Prostate gland (tissue), 2 donors: ENCODE measurements at places on chromosomes 16 and 17. TPM values are rescaled to one million over a fixed set of nuclear protein-coding genes. Genes with fewer than 3 reads are reported as not detected.

The TRIM72 gene
- 0.23 TPM for total RNA-seq

The STX1B gene
- 0.91 TPM for total RNA-seq

The LLGL2 gene
- 43.0 TPM for total RNA-seq

The ASGR2 gene
- total RNA-seq: 0.41 TPM

The ASIC2 gene
- 3.2 TPM for total RNA-seq

The MYO15B gene
- total RNA-seq: 86.5 TPM

The HSF4 gene
- 137 TPM for total RNA-seq

The METTL23 gene
- 39.5 TPM for total RNA-seq

- H3K4me1 ChIP-seq: peaks cover 4% of the 10 kb centered on the region
- H3K36me3 ChIP-seq: no peaks in the 10 kb centered on the region
- peak; percentile 76 for DNase-seq
- H3K4me3 ChIP-seq: no peak overlapping the region
- H3K27me3 ChIP-seq: no peaks in the 10 kb centered on the region
Observed at GRCh38 chr17:40284085-40284713, 3.5 kb upstream of the CDC6 start.

DNA sequence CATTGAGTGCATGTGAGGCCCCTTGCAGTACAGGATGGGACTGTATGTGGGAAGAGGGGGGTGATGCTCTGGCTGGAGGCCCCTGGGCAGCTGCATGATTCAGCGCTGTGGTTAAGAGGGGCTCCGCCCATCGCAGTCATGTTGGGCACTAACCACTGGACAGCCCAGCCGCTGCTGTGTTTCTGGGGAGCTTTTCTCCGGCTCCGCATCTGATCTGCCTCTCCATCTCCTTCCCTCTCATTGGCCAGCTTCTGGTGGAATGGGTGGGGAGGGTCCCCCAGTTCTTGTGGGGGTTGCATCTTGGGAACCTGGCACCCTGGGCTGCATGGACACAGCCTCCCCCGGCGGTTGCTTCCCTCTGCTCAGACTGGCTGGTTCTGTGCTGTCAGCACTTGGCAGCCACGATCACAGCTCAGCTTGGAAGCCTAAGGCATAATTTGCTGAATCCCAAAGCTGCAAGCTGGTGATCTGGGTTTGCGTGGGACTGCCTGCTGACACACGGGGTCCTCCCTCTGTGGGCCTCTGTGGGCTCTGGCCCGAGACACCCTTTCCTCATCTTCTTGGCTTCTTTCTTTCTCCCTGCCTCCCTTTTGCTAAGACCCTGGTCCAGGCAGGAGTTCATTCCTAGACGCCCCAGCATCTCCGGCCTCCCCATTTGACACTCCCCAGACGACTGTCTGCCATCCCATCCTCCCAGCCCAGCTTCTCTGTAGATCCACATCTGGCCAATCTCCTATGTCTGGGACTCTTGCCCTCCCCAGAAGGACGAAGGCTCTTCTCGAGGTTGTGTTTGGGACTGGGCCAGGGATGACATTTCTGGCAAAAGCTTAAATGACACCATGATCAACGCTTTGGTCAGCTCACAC lies 168.3 kb downstream of the SEC14L1 start:
- no peak overlapping the region for H3K27ac ChIP-seq
- no peak for DNase-seq
- H3K4me3 ChIP-seq: no peak overlapping the region
- no peaks in the 10 kb centered on the region for H3K36me3 ChIP-seq

- no peak for DNase-seq
- no peak overlapping the region for H3K27ac ChIP-seq
- H3K4me1 ChIP-seq: no peaks in the 10 kb centered on the region
- no peak overlapping the region for H3K4me3 ChIP-seq
Observed at GRCh38 chr17:35189291-35189690, 4.9 kb downstream of the SLC35G3 start.

- peak overlapping the region; percentile 41 for H3K4me3 ChIP-seq
- no peaks in the 10 kb centered on the region for H3K27me3 ChIP-seq
- H3K27ac ChIP-seq: peak overlapping the region; percentile 73
- peak; percentile 34 for DNase-seq
- no peaks in the 10 kb centered on the region for H3K36me3 ChIP-seq
- no peaks in the 10 kb centered on the region for H3K4me1 ChIP-seq
Observed at GRCh38 chr17:48555258-48556228, 10.6 kb upstream of the HOXB2 start.

GRCh38 chr17:77560381-77560780 lies 398.1 kb upstream of the TNRC6C start:
- H3K27ac ChIP-seq: no peak overlapping the region
- no peaks in the 10 kb centered on the region for H3K27me3 ChIP-seq
- peaks cover 4% of the 10 kb centered on the region for H3K4me1 ChIP-seq
- no peak for DNase-seq

- no peaks in the 10 kb centered on the region for H3K27me3 ChIP-seq
- no peak overlapping the region for H3K4me3 ChIP-seq
- no peaks in the 10 kb centered on the region for H3K36me3 ChIP-seq
- H3K4me1 ChIP-seq: no peaks in the 10 kb centered on the region
Observed at GRCh38 chr17:3208484-3208883, 1.0 kb downstream of the OR1A1 start.

- H3K4me3 ChIP-seq: no peak overlapping the region
- no peak overlapping the region for H3K27ac ChIP-seq
- peak; percentile 35 for DNase-seq
- no peaks in the 10 kb centered on the region for H3K27me3 ChIP-seq
- no peaks in the 10 kb centered on the region for H3K36me3 ChIP-seq
- H3K4me1 ChIP-seq: no peaks in the 10 kb centered on the region
Observed at GRCh38 chr16:75420987-75421819, 12.1 kb downstream of the CFDP1 start.

GRCh38 chr17:49022391-49022941 lies 25.3 kb downstream of the IGF2BP1 start:
- H3K27ac ChIP-seq: no peak overlapping the region
- no peaks in the 10 kb centered on the region for H3K4me1 ChIP-seq
- H3K4me3 ChIP-seq: no peak overlapping the region
- DNase-seq: no peak
- no peaks in the 10 kb centered on the region for H3K36me3 ChIP-seq

GRCh38 chr17:8997994-8998628 lies 23.2 kb upstream of the NTN1 start:
- DNase-seq: no peak
- H3K4me3 ChIP-seq: no peak overlapping the region
- H3K36me3 ChIP-seq: no peaks in the 10 kb centered on the region
- no peak overlapping the region for H3K27ac ChIP-seq
- H3K4me1 ChIP-seq: no peaks in the 10 kb centered on the region

DNA sequence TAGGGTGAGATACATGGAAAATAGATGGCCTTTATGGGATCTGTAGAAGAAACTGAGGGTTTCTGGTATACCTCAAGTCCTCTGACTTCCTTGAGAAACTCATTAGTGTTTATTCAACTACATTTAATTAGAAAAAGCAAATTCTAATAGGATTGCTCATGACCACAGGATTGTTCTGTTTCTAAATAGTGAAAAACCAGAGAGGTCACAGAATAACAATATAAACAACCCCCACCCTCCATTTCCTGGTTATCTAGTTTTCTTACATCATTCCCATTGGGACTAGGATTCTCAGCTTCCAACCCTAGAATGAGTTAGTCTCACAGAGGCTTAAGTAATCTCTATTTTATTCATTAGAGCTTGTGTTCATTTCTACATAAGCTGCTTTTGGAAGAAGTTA lies 30.0 kb downstream of the SF3B3 start:
- no peak overlapping the region for H3K4me3 ChIP-seq
- no peaks in the 10 kb centered on the region for H3K4me1 ChIP-seq
- no peak for DNase-seq
- no peak overlapping the region for H3K27ac ChIP-seq
- H3K27me3 ChIP-seq: no peaks in the 10 kb centered on the region

- no peaks in the 10 kb centered on the region for H3K36me3 ChIP-seq
- DNase-seq: no peak
- H3K27me3 ChIP-seq: no peaks in the 10 kb centered on the region
- no peak overlapping the region for H3K4me3 ChIP-seq
- no peak overlapping the region for H3K27ac ChIP-seq
Observed at GRCh38 chr16:51569203-51569931, 418.3 kb upstream of the SALL1 start.

GRCh38 chr17:20046629-20047028 lies 37.5 kb downstream of the SPECC1 start:
- no peaks in the 10 kb centered on the region for H3K36me3 ChIP-seq
- no peaks in the 10 kb centered on the region for H3K4me1 ChIP-seq
- H3K4me3 ChIP-seq: no peak overlapping the region
- H3K27me3 ChIP-seq: no peaks in the 10 kb centered on the region

GRCh38 chr16:57516176-57516725 lies 20.1 kb downstream of the CCDC102A start:
- no peak for DNase-seq
- no peaks in the 10 kb centered on the region for H3K27me3 ChIP-seq
- H3K27ac ChIP-seq: no peak overlapping the region

- H3K27me3 ChIP-seq: no peaks in the 10 kb centered on the region
- H3K4me3 ChIP-seq: no peak overlapping the region
- DNase-seq: peak; percentile 54
- no peaks in the 10 kb centered on the region for H3K36me3 ChIP-seq
- H3K4me1 ChIP-seq: peaks cover 6% of the 10 kb centered on the region
- peak overlapping the region; percentile 31 for H3K27ac ChIP-seq
Observed at GRCh38 chr17:41717408-41718286, 5.5 kb downstream of the GAST start.

DNA sequence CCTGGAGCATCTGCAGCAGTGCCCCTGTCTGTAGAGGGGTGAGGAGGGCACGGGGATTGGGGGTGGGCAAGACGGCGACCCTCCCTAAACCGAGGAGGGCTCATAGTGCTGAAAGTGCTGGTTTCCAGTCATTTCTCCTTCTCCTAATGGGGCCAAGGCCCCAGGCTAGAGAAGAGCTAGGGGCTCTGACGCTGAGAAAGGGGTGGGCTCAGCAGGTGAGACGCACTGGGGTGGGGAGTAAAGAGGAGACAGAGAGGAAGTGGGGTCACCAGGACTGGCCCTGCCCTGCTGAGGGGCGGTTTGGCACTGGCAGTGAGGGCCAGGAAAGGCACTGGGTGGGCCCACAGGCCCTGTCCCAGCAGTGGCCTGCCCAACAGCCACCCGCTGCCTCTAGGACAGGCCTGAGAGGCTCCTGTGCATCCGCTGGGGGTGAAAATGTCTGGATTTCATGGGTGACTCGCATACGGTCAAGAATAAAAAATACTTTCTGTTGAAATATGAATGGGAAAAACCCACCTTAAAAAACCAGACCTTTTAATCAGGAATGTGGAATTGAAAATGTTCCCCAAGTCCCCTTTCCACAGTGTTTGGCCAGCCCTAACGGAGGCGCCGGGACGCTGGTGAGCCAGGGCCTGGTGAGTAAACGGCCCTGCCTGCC lies 122.4 kb upstream of the SMURF2 start:
- no peak overlapping the region for H3K27ac ChIP-seq
- no peaks in the 10 kb centered on the region for H3K27me3 ChIP-seq
- no peaks in the 10 kb centered on the region for H3K36me3 ChIP-seq

DNA sequence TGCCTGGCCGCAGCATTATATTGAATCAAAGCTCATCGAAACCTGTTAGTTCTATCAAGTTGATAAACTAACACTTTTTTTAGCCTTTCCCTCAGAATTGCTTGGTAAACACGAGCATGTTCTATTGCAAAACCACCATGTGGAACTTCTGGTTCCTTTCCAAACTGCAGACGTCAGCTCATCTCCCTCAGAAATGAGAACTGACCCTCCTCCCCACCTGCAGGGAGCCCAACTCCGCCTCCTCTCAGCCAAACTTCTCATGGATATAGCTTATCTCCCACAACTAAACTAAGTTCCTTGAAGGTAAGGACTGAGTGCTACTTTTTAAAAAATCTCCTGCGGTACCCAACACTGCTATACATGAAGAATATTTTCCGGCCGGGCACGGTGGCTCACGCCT lies 6.7 kb downstream of the SHMT1 start:
- DNase-seq: no peak
- H3K27me3 ChIP-seq: no peaks in the 10 kb centered on the region
- no peak overlapping the region for H3K4me3 ChIP-seq
- H3K36me3 ChIP-seq: no peaks in the 10 kb centered on the region
- H3K4me1 ChIP-seq: no peaks in the 10 kb centered on the region

DNA sequence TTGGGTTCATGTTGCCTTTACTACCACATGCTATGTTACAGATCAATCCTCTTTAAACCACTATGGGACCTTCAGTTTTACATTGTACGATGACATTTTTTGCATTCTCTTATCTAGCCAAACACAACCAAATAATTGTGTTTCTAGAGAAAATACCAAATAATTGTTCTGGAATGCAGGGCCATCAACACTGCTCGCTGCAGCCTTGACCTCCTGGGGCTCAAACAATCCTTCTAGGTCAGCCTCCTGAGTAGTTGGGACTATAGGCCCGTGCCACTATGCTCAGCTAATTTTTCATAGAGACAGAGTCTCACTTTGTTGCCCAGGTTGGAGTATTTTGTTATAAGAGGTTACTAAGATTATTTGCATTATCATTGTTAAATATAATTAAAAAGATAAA lies 237.5 kb upstream of the PMFBP1 start:
- no peaks in the 10 kb centered on the region for H3K27me3 ChIP-seq
- no peak for DNase-seq
- no peaks in the 10 kb centered on the region for H3K36me3 ChIP-seq
- no peak overlapping the region for H3K27ac ChIP-seq
- no peak overlapping the region for H3K4me3 ChIP-seq

GRCh38 chr16:19458722-19459379 lies 41.2 kb downstream of the TMC5 start:
- no peak for DNase-seq
- no peaks in the 10 kb centered on the region for H3K27me3 ChIP-seq
- H3K27ac ChIP-seq: no peak overlapping the region

GRCh38 chr17:61427567-61427966 lies 24.7 kb upstream of the TBX4 start:
- no peaks in the 10 kb centered on the region for H3K27me3 ChIP-seq
- H3K36me3 ChIP-seq: no peaks in the 10 kb centered on the region

DNA sequence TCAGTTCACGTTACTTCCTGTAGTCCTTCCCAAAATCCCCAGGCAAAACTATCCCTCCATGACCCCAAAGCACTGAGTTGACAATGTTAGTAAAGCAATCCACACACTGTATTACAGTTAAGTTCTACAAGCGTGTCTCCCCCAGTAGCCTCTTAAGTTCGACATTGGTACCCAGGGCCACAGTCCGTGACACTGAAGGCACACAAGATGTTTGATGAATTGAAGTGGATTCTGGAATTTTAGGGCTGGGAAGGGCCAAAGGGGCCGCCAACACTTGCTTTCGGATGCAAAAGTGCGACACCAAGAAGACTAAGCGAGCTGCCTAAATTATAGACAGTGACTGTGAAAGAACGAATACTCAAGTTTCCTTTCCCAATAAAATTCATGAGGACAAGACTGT lies 1.5 kb downstream of the VPS35 start:
- DNase-seq: no peak
- no peaks in the 10 kb centered on the region for H3K27me3 ChIP-seq
- peaks cover 4% of the 10 kb centered on the region for H3K4me1 ChIP-seq
- H3K36me3 ChIP-seq: no peaks in the 10 kb centered on the region

DNA sequence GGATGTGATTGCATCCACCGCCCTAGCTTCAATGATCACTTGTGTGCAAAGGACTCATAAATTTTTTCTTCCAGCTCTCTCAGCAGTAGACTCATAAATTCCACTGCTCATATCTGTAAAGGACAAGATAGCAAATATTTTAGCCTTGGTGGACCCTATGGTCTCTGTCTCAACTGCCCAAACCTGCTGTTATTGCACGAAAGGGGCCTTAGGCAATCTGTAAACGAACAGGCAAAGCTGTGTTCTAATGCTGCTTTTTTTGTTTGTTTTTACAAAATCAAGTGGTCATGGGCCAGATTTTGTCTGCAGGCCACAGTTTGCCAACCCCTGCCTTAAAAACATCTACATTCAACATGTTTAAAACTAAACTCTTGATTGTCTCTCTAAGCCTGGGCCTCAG lies 34.1 kb downstream of the FAM20A start:
- H3K36me3 ChIP-seq: no peaks in the 10 kb centered on the region
- no peak overlapping the region for H3K4me3 ChIP-seq
- DNase-seq: no peak
- H3K4me1 ChIP-seq: no peaks in the 10 kb centered on the region
